Activated CD8-positive, alpha-beta memory T cell treated with anti-CD3 and anti-CD28 coated beads for 1 hour (primary cell): ENCODE measurements at places on chromosomes 16 and 17.

DNA sequence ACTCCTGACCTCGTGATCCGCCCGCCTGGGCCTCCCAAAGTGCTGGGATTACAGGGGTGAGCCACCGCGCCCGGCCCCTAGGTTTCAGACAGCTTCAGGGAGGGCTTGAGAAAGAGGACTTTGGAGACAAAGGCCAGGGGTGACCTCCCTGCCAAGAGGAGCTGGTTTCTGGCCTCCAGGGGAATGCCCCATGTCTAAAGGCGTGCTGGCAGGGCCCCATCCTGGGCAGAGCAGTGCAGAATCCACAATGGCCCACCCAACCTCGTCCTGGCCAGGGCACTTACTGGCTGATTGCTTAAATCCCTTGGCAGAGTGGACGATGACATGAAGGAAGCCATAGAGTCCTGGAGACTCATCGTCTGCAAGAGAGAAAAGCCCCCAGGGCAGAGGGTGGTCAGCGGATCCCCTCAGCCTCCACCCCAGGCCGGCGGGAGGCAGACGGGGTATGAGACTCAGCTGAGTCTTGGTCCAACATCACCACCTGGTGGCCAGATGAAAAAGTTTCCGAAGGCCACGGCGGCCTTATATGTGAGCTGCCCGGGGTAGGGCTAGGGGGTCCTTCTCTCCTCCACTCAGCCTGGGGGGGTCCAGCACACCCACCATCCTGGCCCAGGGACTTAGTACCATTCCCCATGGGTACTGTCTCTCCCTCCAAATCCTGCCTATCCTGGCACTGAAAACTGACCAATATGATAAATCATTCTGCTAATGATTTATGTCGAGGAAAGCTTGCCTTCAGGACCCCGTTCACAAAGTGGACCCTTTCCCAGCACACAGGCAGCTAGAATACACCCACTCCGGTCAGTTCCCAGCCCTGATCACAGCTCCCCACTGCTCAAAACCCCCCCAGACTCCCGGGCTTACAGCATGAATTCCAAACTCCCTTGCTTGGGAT lies 59.1 kb downstream of the TIMM22 start:
- DNase-seq = peak; percentile 8

GRCh38 chr16:87634411-87634810 lies 32.1 kb downstream of the JPH3 start:
- DNase-seq = no peak

DNA sequence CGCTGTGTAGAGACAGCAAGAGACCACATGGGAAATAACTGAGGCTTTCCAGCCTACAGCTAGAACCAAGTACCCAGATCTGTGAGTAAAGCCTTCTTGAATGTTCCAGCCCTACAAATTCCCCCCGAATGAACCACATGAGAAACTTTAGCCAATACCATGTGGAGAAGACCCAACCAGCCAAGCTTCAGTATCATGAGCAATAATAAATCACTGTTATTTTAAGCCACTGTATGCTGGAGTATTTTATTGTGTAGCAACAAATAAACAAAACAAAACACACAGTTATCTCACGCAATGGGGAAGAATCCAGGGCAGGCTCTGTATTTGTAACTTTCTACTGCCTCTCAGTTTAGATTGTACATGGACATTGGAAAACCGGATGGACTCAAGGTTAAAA lies 426.2 kb downstream of the CDH11 start:
- no peak for DNase-seq

- DNase-seq = no peak
Observed at GRCh38 chr17:57110152-57110542, 25.1 kb downstream of the AKAP1 start.

GRCh38 chr16:56823081-56823733 lies 41.8 kb upstream of the SLC12A3 start:
- DNase-seq = no peak

DNA sequence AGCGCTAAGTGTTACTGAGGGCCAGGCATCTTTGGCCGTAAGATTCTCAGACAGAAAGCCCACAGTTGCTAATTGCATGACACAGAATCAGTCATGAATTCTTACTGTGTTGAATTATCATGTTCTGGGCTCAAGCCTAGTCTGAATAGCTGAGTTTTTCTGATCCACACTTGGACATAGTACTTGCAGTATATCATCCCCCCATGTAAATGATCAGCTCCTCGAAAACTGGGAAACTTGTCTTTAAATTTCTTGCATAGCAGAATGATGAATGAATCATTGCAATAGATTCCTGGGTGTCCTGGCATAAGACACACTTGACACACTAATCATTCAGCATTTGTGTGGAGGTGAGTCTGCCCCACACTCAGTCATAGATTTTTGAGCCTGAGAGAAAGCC lies 2.2 kb downstream of the MLYCD start:
- no peak for DNase-seq

DNA sequence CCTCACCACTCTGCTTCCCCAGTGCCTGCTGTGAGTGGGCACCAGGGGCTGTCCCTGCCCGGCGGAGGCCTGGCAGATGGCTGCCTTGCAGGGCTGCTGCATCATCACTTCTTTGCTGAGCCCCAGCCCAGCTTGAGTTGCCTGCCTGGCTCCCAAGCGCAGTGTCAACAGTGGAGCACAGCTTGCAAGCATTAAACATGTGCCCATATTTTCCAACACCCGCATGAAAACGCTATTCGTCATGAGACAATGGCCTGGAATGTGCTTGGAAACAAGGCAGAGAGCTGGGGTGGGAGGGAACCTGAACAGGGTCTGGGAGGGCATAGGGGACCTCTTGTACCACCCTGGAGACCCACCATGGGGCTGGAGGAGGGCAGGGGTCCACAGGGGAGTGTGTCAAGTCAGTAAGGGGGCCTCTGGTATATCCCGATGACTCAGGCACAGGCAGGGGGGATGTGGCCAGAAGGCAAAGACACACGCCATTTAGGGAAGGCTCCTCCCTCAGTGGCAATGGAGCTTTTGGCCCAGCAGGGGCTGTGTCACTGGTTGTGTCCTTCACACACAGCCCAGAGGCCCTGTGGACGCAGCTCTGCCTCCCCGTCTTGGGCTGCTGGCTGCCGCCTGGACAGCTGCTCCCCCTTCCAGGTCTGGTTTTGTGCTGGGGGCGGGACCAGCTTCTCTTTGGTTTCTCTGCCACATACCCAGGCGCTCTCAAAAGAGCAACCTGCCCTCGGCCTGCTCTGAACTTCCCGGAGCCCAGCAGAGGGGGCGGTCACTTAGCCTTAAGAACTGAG lies 17.4 kb upstream of the MTSS2 start:
- DNase-seq = no peak

- DNase-seq = no peak
Observed at GRCh38 chr16:70778901-70779309, 22.1 kb downstream of the VAC14 start.

GRCh38 chr17:35160354-35161201 lies 13.0 kb downstream of the UNC45B start:
- DNase-seq = peak; percentile 27

DNA sequence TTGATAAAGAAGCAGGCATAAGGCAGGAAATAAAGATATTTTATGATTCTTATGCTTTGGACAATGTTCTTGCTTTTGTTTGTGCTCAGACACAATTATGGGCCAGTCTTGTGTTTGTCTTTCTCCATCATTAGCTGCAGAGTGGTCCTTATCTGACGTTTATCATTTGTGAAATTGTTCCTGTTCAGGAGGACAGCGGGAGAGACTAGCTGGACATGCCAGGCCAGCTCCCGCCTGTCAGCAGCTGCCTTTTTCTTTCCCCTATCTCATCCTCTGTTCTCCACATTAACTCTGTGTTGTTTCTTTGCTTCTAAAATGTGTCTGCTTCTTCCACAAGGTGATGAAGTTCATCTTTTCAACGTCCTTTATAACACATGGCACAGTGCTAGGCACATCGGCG lies 333.5 kb downstream of the NPIPA8 start:
- DNase-seq = no peak

DNA sequence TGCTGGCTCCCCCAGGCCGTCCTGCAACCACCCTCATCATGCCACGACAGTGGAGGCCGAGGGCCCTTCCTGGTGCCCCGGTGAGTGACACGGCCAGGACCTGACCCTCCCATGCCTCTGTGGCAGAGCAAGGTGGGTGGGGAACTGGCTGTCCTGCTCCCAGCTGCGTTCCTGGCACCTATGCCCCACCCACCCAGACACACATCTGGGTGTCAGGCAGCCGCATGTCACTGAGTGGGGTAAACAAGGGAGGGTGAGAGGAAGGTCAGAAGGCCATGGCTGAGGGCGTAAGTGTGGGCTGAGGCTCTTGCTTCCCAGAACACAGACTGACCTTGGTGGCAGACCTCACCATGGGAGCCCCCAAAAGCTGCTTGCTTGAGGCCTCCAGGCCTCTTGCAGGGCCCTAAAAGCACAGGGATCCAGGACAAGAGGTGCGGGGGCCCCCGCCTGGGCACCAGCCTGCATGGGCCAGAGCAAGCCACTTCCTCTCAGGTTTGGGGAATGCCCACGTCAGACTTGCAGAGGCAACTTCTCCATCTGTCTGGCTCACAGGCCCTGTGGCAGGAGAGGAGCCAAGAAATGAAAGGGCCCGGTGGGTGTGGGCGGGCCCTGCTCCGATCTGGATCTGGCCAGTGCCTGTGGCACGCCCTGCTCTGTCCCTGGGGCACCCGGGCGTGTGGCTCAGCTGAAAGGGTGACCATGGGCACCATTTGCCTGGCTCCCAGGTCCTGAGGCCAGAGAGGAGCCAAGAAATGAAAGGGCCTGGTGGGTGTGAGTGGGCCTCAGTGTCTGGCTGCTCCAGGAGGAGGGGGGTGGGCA lies 3.9 kb upstream of the CCDC57 start:
- DNase-seq = no peak

GRCh38 chr16:11491524-11491923 lies 95.2 kb downstream of the LITAF start:
- DNase-seq = no peak

DNA sequence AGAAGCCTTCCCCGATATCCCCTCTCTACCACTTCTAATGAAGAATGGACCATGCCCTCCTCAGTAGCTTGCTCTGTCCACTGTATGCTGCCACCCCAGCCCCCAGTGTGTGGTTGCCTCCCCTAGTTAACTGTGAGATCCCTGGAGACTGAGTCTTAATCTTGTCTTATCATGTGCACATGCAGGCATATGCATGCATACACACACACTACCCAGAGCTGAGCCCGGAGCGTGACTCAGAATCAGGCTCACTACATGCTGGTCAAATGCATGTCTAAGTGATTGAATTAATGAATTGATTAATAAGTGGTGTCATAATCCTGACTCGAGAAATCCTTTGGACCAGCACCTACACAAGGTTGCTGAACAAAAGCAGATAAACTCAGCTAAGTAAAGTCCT lies 99.4 kb downstream of the CCT6B start:
- no peak for DNase-seq

DNA sequence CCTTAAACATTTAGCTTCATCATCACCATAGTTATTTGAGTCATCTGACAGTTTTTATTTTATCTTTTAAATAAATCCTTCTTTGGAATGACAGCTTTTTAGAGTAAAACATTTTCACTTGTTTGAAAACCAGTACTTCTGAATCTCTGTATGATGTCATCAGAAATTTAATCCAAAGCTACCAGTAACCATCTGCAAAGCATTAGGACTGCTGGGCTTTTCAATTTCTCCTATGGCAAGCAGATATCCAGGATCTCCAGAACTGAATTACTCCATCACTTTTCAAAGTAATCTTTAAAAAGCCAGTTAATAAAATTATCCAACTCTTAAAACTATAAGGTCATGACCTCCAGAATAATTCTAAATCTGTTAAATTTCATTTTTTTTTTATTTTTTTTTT lies 51.5 kb downstream of the CHCT1 start:
- no peak for DNase-seq

DNA sequence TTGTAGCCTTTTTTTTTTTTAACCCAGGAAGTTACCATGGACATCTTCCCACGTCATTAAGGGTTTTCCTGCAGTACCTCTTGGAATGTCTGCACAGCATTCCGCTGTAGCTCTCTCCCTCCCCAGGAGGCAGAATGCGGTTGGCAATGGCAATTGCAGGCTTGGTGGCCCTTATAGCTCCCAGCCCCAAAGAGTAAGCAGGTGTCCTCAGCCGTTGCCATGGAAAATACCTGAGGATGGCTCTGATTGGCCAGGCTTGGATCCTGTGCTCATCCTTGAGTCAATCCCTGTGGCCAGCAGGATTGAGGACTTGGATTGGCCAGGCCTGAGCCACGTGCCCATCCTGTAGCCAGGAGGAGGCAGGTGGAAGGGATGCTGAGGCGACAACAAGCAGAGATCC lies 15.5 kb upstream of the TIMP2 start:
- no peak for DNase-seq

GRCh38 chr17:38508570-38508950 lies 80.3 kb downstream of the ARHGAP23 start:
- DNase-seq = no peak

DNA sequence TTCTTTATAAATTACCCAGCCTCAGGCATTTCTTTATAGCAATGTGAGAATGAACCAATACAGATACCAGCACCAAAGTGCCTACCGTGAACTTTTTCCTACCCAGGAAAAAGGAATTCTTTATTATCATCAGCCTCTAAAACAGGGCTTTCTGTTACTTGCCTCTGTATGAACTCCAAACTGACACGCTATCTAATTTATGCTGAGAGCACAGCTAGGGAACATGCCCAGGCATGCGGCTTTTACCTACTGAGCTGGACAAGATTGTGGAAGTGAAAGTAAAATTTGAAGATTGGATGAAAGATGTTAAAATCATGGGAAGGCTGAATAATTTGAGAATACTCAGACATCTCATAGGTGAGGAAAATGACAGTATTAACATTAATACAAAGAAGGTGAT lies 24.4 kb upstream of the ADCY9 start:
- DNase-seq = no peak

DNA sequence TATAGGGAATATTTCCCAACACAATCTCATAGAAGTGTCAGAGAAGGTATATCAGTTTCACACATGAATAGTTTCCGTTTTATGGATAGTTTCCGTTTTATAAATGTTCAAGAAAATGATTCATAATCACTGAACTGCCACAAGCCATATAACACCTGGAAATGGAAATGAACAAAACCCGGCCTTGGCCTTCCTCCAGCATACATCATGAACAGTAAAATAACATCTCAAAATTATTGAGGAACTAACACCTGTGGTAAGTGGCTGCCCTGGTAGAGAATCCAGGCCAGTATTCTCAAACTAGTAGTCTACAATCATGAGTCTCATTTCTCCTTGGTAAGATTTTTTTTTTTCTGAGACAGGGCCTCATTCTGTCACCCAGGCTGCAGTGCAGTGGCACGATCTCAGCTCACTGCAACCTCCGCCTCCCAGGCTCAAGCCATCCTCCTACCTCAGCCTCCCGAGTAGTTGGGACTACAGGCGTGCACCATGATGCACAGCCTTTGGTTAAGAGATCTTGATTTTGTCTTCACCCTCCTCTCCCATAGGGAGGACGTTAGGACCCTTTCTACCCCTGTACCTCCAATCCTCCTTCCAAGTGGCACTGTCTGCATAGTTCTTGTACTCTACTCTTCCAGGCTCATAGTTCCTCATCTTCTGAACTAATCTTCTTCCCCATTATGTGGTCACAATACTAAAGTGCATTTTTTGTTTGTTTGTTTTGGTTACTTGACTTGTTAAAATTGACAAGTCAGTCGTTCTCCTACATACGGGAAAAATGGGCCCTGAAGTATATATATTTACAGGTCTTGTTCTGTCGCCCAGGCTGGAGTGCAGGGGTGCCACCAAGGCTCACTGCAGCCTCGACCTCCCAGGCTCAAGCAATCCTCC lies 15.0 kb upstream of the RGS9 start:
- no peak for DNase-seq
